ENCODE measurements at places on chromosomes 2 and 18.

- DNase-seq = no peak
Observed at GRCh38 chr2:172561270-172561669, 5.4 kb downstream of the PDK1 start.

DNA sequence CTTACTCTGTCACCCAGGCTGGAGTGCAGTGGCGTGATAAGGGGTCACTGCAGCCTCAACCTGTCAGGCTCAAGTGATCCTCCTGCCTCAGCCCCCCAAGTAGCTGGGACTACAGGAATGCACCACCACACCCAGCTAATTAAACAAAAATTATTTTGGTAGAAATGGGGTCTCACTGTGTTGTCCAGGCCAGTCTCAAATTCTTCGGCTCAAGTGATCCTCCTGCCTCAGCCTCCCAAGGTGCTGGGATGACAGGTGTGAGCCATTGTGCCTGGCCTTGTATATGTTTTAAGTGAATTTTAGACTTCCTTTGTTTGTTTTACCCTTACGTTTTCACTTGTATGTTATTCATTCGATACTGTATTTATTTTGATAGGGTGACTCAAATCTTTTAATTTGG lies 34.7 kb upstream of the ITSN2 start:
- DNase-seq = no peak

- DNase-seq = no peak
Observed at GRCh38 chr2:128405981-128406613, 87.4 kb upstream of the HS6ST1 start.

DNA sequence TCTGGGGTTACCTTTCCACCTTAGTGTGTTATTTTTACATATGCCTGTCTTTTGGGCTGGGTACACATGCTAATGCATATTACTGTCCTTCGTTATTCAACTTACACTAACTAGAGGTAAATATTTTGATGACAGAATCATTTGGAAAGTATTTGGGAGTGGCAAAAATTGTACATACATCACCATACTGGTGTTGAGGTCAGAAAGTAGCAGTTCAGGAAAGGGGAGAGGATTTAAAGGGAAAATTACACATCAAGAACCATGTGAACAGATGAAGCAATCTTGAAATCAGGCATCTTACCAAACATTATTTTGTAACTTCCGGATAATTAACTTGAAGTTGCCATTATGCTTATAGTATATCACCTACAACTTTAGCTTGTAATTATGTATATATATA lies 379.7 kb downstream of the RND3 start:
- DNase-seq = no peak

DNA sequence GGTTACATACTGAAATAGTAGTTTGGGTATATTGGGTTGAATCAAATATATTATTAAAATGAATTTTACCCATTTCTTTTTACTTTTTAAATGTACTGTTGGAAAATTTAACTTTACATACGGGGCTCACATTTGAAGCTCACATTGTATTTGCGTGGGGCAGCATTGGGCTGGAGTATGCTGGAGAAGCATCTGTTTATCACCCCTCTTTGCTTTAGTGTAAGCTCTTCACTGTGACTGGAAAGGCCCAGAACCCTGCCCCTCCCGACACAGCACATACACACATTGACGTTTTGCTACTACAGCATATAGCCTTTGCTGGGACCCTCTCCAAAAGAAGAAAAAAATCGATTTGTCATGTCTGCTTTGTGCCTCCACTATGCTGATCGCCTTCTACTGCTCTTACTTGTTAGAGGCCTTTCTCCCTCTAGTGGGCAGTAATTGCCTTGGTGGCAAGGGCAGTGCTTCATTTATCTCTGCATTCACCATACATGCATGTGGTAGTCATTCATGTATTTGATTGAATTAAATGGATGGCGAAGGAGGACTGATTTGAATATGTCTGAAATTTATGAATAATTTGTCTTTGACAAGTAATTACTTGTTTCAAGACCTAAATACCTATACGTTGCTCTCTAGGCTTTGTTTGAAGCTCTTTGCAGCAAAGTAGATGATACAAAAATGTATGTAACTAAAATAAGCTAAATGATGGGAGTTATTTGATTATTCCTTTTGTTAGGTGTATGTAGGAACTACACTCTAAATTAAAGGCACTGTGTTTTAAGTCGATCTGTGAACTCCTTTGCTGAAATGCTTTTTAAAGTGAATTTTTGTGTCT lies 37.4 kb downstream of the VAPA start:
- DNase-seq = peak; percentile 41

GRCh38 chr2:174529916-174530315 lies 43.1 kb upstream of the GPR155 start:
- DNase-seq = no peak

DNA sequence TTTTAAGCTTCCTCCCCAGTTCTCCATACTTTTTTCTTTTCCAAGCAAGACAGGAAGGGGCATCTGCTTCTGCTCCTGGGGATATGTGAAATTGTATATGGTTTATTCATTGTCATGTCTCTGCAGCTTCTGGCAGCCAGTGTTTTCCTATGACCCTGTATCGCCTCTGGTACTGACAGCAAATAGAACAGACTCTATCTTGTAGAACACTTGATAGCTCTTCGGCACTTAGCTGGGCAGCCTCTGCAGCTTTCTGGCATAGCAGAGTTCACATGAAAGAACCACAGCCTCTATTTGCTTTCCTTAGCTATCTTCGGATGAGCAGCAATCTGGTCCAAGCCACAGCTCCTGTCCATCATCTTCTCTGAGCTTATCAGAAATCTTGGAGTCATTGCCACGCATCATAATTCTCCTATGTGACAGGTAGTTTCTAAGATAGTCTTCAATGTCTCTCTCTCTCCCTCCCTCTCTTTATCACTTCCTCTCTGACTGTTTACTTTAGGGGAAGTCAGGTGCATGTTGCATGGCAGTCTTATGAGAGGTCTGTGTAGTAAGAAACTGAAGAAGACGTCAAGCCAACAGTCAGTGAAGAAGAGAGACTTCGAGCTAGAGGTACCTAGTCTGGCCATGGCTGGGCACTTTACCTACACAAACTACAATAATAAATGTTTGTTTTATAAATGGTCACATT lies 627.7 kb upstream of the CDH2 start:
- no peak for DNase-seq

DNA sequence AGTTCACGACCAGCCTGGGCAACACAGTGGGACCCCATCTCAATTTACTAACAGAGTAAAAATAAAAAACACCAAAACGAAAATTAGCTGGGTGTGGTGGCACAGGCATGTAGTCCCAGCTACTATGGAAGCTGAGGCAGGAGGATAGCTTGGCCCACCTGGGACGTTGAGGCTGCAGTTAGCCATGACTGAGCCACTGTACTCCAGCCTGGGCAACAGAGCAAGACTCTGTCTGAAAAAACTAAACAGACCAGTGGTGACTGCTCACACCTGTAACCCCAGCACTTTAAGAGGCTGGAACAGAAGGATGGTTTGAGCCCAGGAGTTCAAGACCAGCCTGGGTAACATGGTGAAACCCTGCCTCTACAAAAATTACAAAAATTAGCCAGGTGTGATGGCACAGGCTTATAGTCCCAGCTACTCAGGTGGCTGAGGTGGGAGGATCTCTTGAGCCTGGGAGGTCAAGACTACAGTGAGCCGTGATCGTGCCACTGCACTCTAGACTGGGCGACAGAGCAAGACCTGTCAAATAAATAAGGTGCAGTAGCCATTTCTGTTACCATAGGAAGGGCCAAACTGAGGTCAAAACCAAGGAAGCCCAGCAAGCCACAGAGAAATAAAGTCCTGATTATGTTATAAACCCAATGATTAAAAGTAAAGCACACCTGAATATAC lies 14.0 kb downstream of the USP34 start:
- DNase-seq = no peak

DNA sequence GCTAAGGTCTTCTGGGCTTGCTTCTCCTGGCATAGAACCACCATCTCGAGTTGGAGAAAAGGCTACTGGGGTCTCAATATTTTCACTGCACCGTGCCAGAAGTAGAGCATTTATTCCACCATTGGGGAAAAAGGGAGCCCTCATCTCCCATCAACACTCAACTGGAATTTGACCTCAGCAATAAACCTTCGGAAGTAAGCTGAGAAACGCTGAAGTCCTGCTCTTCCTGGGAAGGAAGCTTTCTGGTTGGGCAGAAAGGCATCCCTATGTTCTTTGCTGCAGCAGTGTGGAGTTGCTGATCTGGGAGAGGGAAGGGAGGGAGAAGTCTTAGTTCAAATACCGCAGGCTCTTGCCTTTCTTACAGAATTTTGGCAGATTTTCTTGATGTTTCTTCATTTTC lies 368.8 kb downstream of the NUP35 start:
- DNase-seq = no peak

DNA sequence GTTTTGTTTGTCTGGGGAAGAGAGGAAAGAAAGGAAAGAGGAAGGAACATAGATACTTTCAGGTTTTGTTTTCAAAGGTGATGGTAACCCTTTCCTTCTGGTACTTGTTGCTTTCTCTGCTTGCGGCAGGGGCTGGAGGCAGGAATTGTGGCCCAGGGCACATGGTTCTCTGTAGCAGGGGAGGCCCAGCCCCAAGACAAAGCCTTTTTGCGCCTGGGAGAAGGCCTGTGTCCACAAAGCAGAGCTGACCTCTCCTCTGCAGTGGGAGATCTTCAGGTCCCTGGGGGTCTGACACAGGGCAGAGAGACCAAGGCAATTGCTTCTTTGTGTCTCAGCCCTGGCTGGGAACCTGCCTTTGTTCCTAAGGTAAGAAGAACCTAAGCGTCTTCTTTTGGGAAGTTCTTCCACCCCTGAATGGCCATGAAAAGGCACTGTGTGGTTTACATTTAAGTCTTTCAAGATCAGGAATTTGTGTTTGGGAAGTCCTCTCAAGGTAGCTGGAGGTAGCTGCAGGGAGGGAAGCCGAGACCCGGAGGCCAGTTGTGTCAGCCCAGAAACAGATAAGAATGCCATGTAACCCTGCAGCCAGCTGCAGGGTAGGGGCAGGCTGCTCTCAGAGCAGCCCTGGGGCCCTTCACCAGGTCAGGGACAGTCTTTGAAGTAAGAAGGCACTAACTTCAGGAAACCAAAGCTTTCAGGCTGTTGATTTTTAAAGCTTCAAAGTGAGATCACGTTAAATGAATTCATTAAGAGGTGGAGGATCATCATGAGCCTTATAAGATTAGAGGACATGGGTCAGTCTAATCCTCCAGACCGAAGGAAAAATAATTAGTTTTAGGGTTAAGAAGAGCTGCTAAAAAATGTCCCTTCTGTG lies 119.3 kb downstream of the STPG4 start:
- no peak for DNase-seq

DNA sequence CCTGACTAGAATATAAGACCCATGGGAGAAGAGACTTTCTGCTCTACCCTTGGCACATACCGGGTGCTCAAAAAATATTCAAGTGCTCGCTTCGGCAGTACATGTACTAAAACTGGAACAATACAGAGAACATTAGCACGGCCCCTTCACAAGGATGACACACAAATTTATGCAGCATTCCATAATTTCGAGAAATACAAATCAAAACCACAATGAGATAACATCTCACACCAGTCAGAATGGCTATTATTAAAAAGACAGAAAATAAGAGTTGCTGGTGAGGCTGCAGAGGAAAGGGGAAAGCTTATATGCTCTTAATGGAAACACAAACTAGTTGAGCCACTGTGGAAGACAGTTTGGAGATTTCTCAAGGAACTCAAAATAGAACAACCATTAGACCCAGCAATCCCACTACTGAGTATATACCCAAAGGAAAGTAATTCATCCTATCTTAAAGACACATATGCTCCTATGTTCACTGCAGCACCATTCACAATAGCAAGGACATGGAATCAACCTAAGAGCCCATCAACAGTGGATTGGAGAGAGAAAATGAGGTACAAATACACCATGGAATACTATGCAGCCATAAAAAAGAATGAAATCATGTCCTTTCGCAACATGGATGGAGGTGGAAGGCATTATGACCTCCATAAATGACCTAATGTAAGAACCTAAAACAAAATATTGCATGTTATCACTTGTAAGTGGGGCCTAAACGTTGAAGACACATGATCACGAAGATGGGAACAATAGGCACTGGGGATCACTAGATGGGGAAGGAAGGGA lies 71.6 kb upstream of the CYP1B1 start:
- no peak for DNase-seq

DNA sequence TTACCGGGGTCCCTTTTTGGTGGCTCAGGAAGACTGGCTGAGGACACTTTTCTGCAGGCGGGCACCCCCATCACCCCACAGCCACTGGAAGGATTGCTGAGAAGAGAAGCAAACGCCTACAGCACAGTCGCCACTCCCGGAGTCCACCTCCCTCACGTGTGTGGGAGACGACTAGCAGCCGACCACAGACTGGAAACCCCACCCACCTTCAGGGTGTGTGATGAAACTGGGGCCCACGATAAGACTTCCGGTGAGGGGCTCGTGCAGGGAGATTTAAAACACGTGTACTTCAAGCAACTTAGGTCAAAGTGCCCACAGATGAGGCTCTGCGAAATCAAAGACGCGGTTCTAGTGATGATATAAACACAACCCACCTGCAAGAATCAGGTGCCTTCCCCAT lies 26.3 kb downstream of the MBP start:
- DNase-seq = peak; percentile 42

GRCh38 chr2:16298866-16299265 lies 358.5 kb downstream of the MYCN start:
- DNase-seq = no peak

- peak; percentile 69 for DNase-seq
Observed at GRCh38 chr2:105383432-105384166, 15.3 kb downstream of the FHL2 start.

DNA sequence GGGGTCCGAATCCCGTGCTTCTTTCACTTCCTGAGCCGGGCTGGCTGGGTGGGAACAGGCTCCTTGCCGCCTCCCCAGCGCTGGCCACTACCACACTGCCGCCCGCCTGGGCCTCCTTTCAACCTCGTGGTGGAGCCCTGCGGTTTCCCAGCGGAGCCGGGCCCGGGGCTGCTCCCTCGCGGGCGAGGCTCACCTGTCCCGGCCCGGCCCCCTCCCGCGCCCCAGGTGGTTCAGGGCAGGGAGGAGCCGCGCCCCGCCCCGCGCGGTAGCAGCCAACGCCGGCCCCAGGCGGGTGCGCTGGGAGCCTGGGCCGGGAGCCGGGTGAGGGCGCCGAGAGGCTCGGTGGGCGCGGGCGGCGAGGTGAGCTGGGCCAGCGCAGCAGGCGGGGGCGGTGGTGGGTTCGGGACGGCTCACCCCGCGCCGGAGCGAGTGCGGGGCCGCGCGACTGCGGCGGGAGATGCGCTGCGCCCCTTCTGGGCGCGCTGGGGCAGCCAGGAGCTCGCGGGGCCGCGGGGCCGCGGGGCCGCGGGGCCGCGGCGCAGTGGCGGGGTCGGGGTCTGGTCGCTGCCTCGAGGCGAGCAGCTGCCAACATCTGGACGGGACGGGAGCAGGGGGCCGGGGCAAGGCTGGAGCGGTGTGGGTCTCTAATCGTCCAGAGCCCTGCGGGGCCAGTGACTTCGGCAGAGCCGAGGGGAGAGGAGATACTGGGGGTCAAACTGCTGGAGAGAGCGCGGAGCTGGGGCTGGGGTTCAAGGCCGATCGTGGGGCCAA lies at the start of gene LYPD6B:
LYPD6B (plus strand) TSS at position 258 of the 771 bp plus-strand sequence. CDS start 92,250 bp downstream, outside the sequence.
- DNase-seq = no peak

GRCh38 chr2:208929139-208929864 lies 494.5 kb upstream of the MAP2 start:
- no peak for DNase-seq
